T-helper 1 cell (primary cell): ENCODE measurements at places on chromosomes 13 and 19.

DNA sequence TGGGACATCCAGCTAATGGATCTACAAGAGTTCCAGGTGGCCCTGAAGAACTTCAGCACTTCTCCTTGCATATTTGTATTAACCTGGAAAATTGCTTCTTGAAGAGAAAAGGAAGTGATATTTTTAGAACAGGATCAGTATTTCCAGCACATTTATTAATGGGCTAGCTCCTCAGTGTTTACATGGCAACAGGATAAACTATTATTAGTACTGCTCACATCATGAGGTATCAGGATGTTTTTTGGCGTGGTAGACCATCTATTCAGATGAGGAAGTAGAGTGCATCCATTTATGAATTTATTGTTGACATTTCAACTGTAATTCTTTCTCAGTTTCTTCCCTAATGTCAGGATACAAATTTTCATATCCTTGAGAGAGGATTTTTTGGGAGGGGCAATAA lies 144.4 kb downstream of the KCNRG start:
- no peak for DNase-seq

- no peak for DNase-seq
These were observed 133.1 kb downstream of the MAB21L1 start for GRCh38 chr13:35343417-35343816.

GRCh38 chr19:38506723-38507550 lies 73.4 kb downstream of the RYR1 start:
- DNase-seq, result peak; percentile 85

DNA sequence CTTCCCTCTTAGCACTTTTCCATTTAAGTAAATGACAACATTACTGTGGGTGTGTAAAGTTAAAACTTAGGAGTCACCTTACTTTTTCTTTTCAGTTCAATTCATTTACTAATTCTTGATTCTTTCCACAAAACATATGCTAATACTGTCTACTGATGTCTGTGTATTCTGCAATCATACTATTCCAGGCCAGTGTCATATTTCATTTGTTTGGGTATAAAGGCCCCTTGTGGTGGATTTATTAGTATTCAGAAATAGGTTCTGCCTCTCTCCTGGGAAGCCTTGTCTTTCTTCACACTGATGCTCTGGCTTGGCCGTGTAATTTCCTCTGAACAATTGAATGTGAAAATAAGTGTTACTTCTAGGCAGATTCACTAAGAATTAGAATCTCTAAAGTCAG lies 621.9 kb upstream of the SPRY2 start:
- DNase-seq, result no peak

GRCh38 chr13:40680659-40681323 lies 14.3 kb upstream of the FOXO1 start:
- DNase-seq, result no peak

DNA sequence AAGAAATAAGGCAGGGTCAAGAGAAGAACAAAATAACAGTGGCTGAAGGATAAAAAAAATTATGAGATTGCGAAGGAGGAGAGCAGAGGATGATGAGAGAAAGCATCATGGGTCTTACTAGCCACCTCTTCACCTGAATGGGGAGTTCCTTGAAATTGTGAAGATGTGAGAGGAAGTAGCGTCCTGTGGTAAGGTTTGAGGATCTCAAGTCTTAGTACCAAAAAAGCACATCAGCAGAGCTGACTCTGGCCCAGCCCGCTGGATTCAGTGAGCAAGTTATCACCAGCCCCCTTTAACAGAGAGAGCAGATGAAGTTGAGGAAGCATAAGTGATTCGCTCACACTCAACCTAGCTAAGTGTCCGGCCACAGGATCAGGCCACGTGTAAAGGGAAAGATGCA lies 61.8 kb downstream of the RXFP2 start:
- DNase-seq, result no peak

- no peak for DNase-seq
These were observed 7.7 kb upstream of the CSNK1G2 start for GRCh38 chr19:1933244-1933643.

DNA sequence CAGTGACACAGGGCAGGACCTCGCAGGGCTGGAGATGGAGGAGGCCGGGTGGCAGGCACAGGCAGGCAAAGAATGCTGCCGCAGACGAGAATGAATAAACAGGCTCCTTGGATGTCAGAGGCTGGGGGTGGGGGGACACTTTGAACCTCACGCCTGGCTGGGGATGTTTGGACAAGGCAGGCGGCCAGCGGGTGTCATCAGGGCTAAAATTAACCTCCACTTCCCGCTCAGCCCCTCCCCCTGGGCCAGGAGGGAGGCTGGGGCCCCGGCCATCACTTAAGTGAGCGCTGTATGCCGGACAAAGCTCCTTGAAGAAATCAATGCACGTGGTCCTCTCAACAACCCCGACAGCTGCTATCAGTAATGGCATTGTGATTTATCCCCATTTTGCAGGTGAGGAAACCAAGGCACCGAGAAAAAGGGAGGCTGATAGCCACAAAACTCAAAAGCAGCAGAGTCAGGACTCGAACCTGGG lies 10.3 kb upstream of the FUT5 start:
- no peak for DNase-seq

DNA sequence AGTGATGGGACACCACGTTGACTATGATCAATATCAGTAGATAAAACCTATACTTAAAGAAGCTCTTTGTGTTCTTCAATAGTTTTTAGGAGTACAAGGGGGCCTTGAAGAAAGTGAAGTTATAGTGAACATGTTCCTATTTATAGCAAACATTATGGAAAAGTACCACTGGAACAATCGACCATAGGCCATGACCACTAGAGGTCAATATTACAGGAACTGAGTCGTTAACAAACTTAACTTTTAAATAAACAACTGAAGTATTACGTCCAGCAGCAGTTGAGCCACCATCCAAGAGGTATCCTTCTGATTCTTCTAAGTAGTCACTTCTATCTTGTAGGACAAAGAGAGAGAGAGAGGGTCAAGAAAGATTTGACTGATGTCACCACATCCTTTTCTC lies 391.0 kb upstream of the SLITRK5 start:
- DNase-seq, result no peak

DNA sequence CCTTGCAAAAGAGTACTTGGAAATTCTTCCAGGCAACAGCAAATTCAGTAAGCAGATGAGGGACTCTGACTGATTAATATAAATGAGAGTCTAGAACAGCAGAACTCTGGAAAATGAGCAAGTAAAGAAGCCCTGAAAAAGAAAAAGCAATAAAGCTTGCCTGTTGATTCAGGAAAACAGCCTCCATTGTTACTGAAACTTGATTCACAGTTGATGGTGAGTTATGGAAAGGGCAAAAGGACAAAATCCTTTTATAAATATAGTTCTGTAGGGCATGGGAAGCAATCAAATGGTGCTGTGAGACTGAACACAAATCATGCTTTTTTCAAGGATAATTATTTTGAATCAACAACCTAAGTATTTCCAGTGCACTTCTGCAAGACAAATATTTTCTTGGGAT lies 67.7 kb downstream of the IRS2 start:
- DNase-seq, result no peak

DNA sequence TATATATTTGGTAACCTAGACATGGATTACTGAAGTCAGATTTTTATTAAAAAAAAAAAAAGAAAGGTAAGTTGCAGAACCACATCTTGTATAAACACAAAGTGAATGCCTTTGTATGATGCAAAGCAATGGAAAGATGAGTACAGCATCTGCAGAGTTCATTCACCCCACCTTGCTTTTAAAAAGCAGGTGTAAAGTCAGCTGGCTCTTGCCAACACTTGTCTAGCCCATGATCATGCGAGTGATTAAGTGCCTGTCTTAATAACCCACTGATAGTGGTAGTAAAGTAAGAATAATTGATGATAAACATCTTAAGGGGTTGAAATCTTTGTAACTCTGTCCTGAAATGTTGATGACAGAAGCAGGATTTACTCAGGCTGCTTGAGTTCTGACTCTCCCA lies 710.4 kb downstream of the EFNB2 start:
- no peak for DNase-seq

DNA sequence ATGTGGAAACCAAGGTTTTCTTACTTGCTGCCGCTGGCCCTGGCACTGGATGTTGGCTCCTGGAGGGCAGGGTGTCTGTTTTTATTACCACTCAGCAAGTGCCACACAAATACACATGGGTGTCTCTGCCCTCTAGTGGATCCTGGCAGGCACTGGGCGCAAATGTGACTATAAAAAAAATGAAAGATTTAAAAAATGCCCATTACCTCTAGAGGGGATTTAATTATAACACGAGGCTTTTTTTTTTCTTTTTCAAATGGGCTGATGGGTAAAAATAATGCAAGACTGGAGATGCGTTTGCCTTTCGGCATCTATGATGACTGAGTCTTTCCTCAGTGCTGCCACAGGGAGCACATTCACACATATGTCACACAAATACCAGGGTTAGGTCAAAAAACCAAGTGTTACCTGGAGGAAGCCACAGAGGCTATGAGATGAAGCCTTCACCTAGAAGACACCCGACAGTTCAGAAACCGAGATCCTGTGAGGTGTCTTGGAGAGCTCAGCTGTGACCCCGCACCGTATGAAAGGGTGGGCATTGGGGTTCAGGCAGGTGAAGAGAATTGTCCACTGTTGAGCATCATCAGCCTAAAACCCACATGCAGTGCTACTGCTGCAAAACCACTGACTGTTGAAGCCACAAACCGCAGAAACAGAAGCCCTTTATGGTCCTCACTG lies 25.7 kb downstream of the CHAMP1 start:
- peak; percentile 54 for DNase-seq

DNA sequence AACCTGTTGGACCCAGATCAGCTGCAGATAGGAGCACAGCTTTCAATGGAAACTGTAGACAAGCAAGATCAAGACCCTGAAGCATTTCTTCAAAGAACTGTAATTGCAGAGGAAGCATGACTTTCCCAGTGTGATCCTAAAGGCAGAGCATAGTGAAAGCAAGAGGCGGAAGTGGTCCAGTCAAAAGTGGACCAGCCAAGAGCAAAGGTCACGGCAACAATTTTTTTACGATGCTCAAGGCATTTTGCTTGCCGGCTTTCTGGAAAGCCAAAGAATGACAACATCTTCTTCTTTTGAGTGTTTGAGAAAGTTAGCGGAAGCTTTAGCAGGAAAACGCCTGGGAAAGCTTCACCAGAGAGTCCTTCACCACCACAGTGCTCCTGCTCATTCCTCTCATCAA lies 111.6 kb downstream of the RNF17 start:
- DNase-seq, result no peak

DNA sequence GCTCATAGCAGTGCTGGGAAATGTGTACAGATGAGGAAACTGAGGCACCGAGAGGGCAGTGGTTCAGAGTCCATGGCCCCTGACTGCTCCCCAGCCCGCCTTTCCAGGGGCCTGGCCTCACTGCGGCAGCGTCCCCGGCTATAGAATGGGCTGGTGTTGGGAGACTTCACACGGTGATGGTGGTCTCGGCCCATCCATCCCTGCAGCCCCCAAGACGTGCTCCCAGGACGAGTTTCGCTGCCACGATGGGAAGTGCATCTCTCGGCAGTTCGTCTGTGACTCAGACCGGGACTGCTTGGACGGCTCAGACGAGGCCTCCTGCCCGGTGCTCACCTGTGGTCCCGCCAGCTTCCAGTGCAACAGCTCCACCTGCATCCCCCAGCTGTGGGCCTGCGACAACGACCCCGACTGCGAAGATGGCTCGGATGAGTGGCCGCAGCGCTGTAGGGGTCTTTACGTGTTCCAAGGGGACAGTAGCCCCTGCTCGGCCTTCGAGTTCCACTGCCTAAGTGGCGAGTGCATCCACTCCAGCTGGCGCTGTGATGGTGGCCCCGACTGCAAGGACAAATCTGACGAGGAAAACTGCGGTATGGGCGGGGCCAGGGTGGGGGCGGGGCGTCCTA lies 15.9 kb downstream of the LDLR start:
- DNase-seq, result no peak

DNA sequence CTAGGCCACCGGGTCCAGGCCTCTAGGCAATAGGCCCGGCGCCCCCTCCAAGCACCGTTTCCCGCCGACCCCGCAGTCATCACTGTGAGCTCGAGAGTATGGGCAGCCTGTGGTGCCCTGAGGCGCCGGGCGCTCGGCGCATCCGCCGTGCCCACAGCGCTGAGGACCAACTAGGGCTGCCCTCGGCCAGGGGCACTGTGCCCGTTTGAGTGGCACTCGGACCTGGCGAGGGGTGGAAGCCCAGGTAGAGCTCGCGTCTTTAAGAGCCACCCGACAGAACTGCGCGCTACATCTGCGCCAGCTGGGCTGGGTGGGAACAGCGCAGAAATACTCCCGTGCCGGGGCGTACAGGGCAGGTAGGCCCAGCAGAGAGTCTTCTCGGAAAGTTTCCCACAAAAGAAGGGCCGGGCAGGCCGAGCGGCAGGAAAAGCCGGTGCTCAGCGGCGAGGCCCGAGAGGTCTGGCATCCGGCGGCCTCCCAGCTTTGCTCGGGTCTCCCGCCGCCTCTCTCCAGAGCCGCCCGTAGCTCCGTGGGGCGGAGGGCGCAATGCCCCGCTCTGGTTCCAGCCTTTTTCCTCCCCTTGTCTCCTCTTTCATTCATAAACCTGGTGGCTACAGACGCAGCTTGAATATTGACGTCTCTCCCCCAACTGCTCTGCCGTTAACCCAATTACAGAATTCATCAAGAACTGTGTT lies 5.4 kb upstream of the SOX1 start:
- DNase-seq, result no peak

DNA sequence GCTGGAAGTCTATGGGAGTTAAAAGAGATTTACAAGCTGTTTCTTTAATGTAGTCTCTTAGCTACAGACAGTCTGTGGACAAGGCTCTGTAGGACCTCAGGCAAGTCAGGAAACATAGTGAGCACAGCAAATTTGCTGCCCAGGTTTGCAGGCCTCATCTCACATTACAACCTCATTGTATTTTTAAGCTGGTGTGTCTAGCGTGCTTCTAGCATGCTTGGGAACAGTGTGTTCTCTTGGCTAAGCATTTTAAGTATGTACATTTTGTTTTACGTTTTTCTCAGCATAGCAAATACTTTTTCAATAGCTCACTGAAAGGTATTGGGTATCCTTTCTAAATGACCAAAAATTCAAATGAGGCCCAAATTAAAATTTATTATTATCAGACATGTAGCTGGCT lies 113.2 kb downstream of the STARD13 start:
- DNase-seq, result no peak

- DNase-seq, result no peak
These were observed 155.0 kb upstream of the SERP2 start for GRCh38 chr13:44218501-44219240.

DNA sequence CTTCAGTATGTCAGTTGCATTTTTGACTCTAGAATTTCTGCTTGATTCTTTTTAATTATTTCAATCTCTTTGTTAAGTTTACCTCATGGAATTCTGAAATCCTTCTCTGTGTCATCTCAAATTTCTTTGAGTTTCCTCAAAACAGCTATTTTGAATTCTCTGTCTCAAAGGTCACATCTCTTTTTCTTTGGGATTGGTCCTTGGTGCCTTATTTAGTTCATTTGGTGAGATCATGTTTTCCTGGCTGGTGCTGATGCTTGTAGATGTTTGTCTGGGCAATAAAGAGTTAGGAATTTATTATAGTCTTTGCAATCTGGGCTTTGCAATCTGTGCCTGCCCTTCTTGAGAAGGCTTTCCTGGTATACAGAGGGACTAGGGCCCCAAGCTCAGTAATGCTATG lies 18.5 kb upstream of the KBTBD7 start:
- DNase-seq, result no peak

DNA sequence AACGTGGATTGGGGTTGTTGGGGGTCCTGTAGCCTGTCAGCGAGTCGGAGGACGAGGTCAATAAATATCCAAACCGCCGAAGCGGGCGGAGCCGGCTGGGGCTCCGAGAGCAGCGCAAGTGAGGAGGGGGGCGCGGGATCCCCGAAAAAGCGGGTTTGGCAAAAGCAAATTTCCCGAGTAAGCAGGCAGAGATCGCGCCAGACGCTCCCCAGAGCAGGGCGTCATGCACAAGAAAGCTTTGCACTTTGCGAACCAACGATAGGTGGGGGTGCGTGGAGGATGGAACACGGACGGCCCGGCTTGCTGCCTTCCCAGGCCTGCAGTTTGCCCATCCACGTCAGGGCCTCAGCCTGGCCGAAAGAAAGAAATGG lies 754 bp upstream of the SIX5 start:
- DNase-seq, result peak; percentile 75
